Fibroblast of skin of abdomen (primary cell): ENCODE measurements at places on chromosomes 3 and 15.

DNA sequence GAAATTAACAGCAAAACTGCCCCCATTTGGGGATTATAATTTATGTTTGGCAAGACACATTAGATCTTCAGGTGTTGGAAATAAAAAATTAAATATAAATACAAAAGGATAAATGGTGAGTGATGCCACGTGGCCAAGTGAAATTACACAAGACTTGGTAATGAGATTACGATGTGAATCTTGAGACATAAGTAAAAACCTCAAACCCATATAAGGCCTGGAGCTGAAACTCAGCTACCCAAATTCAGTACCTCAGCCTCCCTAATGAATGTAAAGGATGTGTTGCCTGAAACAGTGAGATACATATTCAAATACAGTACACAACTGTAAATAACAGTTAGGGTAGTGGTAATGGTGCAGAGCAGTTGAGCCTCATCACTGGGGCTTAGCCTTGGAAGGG, 1146.6 kb downstream of the OTOL1 start:
- peak; percentile 2 for DNase-seq

DNA sequence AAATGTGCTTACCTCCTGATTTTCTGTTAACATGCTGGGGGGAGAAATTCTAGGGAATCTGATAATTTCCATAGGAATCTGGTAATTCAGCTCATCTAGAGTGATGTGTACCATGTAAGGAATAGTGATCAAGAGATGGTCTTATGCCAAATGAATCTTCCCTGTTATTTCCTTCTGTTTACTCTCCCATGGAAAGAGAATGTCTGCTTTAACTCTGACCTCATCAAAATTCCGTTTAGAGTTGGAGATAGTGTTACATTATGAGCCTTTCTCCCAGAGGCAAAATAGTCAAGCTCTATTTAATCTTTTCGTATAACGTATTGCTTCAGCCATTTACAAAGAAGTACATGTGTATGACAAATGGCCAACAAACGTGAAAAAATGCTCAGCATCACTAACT, 76.6 kb downstream of the ARHGEF26 start:
- DNase-seq, result no peak

DNA sequence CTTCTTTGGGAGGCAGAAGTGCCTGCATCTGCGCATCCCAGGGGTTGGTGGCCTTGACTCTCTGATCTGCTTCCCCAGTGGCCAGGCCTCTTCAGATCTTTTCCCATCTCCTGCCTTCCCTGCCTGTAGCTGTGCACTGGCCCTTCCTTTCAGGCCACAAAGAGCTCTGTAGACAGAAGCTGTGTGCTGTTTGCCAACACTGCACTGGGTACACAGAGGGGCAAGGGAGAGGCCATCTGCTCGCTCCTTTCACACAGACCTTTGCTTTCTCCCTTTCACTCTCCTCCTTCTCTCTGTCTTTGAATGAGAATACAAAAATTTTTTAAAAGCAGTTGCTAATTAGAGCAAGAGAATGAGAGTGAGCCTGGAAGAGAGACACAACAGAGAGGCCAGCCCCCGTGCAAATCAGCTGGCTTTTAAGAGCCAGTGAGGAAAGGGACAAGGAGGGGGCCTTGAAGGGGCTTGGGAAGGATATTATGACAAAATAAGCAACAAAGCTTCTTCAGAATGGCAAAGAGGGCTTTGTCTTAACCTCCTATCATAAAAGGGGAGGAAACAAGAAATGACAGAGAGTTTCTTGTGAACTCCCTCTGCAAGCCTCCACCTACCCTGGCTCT, 170.9 kb downstream of the EPHB1 start:
- DNase-seq, result no peak

DNA sequence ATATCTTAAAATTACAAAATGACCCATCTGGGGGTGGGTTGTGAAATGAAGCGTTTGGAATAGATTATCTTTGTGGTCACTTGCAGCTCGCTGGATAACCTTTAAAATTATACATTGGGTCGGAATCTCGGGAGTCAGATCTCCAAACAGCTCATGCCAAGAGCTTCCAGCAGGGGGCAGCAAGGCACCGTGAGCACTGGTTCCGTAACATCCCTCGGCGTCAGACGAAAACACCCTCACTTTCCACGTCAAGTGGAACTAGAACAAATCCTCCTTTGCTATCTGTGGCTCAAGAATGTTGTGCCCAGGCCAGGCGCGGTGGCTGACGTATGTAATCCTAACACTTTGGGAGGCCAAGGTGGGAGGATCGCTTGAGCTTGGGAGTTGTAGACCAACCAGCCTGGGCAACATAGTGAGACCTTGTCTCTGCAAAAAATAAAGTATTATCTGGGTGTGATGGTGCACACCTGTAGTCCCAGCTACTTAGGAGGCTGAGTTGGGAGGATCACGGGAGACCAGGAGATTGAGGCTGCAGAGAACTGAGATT, 31.1 kb downstream of the UMPS start:
- peak; percentile 78 for DNase-seq

GRCh38 chr3:37940242-37940908, 50.2 kb upstream of the VILL start:
- no peak for DNase-seq

GRCh38 chr15:99651023-99651807, 82.0 kb downstream of the LYSMD4 start:
- peak; percentile 44 for DNase-seq

- DNase-seq, result peak; percentile 50
Observed at GRCh38 chr3:116288485-116288884, 156.8 kb downstream of the LSAMP start.

GRCh38 chr15:45372041-45372995, 6.0 kb downstream of the GATM start:
- DNase-seq, result no peak

GRCh38 chr15:63596676-63597037, 530 bp upstream of the FBXL22 start:
- DNase-seq, result no peak

GRCh38 chr15:70083418-70083817, 14.3 kb downstream of the TLE3 start:
- DNase-seq, result no peak

GRCh38 chr3:38102444-38102814, 34.5 kb downstream of the ACAA1 start:
- DNase-seq, result no peak

GRCh38 chr3:20809356-20809755, 623.4 kb upstream of the SGO1 start:
- DNase-seq, result peak; percentile 8

GRCh38 chr3:57078344-57078634, 17.8 kb downstream of the SPATA12 start:
- peak; percentile 58 for DNase-seq

DNA sequence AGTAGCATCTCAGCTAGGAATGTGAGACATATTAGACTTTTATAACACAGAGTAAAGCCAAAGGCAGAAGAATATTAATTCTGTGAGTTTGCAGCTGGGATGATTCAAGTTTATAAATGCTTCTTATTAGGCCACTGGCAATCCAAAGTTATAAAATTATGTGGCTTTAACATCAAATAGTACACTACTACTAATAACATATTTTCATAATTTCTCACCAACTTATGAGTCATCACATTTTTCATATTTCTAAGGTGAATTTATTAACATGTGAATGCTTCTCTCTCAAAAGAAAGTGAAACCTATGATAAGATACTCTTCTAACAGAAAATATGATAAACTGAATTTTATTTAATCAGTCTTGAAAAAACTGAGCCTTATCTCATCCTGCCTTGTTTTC, 1348.2 kb upstream of the ALCAM start:
- no peak for DNase-seq

DNA sequence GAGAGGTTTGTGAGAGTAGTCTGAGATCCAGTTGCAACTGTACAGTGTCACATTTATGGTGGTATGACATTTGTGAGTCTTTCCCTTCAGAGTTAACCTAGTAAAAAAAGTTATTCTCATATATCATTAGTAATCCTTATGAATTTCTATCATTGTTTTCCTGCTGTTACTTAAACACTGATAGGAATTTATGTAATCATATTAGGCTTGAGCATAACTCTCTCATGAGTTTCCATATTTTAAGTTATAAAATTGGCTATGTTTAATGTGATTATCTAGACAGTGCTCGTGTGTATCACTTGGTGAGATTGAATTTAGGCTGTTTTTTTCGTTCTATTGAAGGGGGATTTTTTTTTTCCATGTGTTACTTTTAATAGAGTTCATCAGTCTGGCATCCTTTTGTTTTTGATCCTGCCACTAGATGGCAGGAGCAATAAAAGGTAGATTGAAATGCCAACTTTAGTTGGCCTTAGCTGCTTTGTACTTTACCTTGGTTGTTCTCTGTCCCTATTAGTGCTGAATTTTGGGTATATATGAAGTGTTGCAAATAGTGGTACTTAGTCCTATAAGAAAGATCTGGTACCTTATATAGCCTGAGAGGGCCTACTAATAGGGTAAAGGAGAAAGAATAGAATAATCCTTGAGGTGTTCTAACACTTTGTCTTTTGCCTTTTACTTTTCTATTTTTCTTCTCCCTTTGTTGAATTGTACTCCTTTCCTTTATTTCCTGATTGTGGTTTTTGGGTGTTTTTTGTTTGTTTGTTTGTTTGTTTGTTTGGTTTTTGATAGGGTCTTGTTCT, 17.9 kb downstream of the STT3B start:
- DNase-seq, result peak; percentile 14

- no peak for DNase-seq
Observed at GRCh38 chr15:70820214-70820613, 33.7 kb downstream of the LARP6 start.

DNA sequence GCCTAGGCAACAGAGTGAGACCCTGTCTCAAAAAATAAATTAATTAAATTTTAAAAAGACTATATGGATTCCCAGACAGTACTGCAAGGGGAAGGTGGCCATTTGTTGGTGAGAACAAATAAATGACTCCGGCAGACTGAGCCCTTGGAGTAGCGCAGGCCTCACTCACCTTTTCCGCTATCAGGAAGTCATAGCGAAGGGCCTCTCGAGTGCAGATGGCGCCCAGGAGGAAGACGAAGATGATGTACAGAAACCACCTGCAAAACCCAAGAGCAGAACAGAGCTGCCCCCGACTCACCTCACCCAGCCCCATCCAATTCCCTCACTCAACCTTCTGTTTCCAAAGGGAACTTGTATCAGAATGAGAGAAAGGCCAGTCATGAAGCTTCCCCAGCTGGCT, 62.8 kb upstream of the HEG1 start:
- DNase-seq, result no peak

DNA sequence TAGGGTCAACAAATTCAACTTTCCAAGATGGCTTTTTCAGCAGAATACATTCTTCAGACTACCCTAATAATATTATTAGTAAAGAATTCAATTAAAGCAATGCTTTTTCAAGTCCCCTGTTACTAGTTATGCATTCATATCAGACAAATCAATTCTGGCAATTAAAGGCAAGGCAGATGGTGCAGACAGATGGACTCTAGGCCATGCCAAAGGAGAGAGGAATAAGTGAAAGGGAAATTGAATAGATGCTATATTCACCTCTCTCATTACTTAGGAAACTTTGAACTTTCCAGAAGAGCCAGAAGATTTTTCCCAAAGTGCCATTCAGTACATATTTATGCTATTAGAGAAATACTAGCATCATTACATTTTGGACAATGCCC, 487.7 kb upstream of the RASGRP1 start:
- DNase-seq, result no peak

DNA sequence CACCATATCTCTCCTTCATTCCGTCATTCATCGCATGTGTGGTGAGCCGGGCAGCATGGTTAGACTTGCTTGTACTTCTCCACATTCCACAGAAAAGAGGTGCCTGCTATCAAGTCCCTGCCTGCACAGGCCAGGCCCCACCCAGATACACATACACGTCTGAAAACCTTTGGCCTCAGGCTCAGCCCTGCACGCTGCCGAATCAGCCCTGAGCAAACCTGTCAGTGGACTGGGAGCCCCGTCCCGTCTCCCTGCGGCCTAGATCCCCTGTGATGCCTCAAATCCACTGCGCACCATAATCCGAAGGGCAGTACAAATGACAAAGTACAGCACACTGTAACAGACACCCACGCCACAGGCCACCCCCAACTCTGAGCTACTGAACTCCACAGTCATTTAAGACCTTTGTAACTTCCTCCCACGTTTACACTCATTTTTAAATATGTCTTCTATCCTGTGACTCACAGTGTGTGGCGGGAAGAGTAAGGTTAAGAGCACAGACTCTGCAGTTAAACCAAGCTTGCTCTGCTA, 67.1 kb downstream of the MB21D2 start:
- DNase-seq, result peak; percentile 71

DNA sequence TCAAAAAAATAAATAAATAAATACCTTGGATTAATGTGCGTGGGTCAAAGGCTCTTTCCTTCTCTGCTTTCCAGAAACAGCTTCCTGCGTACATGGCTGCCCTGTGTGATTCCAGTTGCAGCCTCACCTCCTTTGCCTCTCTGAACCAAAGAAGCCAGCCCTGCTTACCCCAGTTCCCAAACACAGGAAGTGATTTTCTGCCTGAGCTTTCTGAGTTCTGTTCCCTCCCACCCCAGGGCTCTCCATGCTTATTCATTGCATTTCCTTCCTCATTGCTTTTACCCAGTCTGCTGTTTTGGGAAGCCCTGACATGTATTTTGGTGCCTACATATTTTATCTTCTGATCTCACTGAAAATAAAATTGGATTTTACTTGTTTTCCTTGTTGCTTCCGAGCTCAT, 15.4 kb downstream of the ZSCAN2 start:
- no peak for DNase-seq

- DNase-seq, result no peak
Observed at GRCh38 chr3:89395456-89395855, 288.0 kb downstream of the EPHA3 start.

DNA sequence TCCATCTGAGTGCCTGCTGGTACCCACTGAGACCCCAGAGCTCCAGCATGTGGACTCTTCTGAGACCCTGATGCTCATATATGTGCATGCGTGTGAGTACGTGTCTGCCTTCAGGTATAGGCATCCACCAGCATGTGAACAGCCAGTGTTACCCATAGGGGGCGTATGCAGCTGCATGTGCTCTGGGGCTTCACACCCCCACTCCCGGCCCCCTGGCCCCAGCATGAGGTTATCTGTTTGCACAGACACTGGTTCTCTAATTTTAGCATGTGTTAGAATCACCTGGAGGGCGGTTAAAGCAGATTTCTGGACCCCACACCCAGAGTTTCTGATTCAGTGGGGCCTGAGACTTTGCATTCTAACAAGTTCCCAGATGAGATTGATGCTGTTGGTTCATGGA, 824 bp upstream of the CILP start:
- no peak for DNase-seq

DNA sequence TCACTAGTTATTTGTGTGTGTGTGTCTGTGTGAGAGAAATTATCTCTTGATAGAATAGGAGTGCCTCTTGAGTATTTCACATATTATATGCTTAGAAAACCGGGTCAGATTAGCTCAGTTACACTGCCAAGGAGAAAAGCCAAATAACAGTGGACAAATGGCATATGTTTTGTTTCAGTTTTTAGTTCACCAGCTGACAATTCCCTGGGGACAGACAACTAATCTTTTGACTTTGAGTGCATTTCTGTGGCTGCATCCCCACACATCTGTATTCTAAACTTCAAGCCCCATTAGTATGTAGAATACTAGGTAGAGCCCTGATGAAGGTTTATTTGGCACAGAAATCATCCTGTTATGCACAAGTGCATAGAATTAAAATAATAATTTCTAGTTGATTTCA, 227.7 kb upstream of the CNTN3 start:
- no peak for DNase-seq
